Fibroblast of skin of left quadriceps (primary cell): ENCODE measurements at places on chromosomes 13 and 19.

- no peak for DNase-seq
Measured at GRCh38 chr19:50498219-50499056, 12.6 kb downstream of the JOSD2 start.

GRCh38 chr13:109899316-109899715 lies 112.9 kb upstream of the IRS2 start:
- no peak for DNase-seq

DNA sequence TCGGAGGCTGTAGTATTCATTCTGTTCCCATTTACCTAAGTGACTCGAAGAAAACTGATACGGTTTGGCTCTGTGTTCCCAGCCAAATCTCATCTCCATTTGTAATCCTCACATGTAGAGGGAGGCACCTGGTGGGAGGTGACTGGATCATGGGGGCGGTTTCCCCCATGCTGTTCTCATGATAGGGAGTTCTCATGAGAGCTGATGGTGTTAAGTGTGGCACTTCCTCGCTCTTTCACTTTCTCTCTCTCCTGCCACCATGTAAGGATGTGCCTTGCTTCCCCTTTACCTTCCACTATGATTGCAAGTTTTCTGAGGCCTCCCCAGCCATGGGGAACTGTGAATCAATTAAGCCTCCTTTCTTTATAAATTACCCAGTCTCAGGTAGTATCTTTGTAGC lies 23.5 kb downstream of the SLAIN1 start:
- no peak for DNase-seq

GRCh38 chr13:31887286-31887685 lies 144.3 kb upstream of the FRY start:
- peak; percentile 75 for DNase-seq

DNA sequence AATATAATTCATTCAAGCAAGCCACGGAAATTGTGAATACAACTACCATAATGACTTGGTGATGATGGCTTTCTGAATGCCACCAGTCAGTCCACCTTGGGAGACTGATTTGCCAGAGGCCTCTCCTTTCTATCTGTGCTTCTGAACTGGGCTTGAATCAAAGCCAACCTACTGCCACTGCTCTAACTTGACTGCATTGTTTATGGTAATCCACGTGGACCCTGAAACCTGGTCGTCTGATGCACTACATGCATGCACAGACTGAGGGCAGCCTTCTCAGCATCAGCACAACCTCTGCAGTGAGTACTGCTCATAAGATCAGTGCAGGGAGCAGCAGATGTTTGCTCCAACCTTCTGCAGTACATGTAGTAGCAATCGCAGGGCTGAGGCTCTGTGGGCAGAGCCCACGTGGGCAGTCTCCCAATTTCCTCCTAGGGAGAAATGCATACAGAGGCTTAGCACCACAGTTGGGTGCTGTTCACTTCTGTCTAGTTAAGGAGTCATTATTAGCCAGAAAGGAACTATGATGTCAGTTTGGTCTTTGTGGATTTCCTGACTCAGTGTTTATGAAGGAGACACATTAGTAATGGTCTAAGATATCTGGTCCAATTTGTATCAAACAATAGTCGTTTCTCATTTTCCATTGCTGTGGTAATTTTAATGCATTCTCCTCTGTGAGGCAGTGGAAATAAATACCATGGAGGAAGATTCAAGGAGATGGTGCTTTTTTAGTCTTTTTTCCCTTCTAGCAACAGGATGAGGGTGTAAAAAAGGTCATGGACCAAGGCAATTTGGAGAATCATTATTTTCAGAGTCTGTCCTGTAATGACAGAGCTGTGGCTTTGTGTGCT lies 82.5 kb downstream of the AKAP11 start:
- no peak for DNase-seq

- DNase-seq: no peak
Measured at GRCh38 chr13:72062566-72062965, 195.6 kb upstream of the DACH1 start.

GRCh38 chr13:97752961-97753668 lies 200.4 kb upstream of the IPO5 start:
- DNase-seq: no peak

DNA sequence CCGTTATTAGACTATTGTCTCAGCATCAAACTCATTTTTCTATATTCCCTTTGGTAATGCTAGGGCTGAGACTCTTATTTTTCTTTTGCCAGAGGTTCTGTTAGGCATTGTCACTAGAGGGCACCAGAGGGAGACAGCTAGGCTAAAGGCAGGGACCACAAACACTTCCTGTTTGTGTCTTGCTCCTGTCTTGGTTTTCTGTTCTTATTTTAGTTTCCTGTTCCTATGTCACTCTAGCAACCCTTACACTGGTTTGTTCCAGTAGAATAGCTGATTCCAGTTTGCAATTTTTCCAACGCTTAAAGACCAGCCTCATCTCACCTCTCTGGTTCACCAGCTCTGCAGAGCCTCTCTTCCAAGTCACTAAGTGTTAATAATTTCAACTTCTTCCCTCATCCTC lies 772.0 kb downstream of the DIAPH3 start:
- peak; percentile 53 for DNase-seq

DNA sequence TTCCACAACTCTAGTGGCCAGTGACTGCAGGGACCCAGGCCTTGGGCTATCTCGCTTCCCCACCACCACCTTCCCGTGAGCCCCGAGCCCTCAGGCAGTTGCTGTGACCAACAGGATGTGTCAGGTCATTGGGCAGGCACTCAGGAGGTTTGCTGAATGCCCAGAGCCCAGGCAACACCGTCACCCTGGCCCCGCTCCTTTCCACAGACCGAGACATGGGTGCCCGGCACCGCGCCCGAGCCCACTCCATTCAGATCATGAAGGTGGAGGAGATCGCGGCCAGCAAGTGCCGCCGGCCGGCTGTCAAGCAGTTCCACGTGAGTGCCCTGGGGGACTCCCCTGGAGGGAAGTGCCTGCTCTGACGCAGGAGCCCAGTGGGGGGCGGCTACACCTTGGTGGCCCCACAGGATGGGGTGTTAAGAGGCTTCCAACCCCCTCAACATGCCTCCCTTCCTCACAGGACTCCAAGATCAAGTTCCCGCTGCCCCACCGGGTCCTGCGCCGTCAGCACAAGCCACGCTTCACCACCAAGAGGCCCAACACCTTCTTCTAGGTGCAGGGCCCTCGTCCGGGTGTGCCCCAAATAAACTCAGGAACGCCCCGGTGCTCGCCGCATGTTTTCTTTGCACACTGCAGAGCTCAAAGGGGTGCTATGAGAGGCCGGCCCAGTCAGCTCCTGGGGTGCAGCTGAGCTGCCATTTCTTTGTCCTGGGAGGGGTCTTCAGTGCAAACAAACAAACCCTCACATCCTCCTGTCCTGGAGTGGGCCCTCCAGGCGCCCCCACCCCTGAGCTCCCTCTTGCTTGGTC lies 3.2 kb downstream of the RPL18A start:
- no peak for DNase-seq

- DNase-seq: no peak
Measured at GRCh38 chr19:21519488-21519887, 14.1 kb downstream of the ZNF429 start.

DNA sequence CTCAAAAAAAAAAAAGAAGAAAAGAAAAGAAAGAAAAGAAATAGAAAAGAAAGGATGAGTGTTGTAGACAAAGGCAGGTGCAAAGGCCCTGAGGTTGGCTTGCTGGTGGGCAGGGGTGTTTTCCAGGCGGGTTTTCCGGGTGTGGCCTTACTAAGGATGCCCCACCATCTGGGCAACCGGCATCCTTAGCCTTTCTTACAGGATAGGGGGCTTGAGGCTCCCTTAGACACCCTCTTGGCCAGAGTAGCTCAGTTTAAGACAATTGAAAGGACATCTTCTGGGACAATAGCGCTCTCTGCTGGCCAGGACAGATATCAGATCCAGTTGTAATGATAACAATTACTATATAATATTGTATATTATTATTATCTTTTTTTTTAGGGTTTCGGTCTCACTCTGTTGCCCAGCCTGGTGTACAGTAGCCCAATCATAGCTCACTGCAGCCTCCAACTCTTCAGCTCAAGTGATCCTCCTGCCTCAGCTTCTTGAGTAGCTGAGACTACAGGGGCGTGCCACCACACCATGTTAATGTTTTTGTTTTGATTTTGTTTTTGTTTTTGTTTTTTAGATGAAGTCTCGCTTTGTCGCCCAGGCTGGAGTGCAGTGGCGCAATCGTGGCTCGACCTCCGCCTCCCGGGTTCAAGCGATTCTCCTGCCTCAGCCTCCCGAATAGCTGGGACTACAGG lies 1.4 kb upstream of the QTRT1 start:
- peak; percentile 17 for DNase-seq

- no peak for DNase-seq
Measured at GRCh38 chr13:27137759-27138158, 33.9 kb downstream of the USP12 start.

- no peak for DNase-seq
Measured at GRCh38 chr13:24264976-24265375, 44.4 kb upstream of the C1QTNF9 start.

DNA sequence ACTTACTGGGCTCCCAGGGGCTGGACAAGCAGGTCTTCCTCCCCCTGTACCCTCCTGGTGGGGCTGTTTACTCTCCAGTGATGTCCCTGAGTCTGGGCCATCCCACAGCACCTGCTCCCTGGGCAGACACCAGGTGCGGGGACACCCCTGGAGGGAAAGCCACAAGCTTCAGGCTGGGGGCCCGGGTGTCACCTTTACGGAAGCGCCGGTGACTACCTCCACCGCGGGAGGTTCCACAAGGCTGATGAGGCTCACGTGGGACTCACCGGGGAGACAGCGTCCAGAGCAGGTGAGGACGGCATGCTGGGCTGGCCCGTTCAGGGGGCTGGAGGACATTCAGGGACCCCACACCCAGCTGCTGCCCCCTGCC lies 24.9 kb downstream of the NFILZ start:
- DNase-seq: no peak

DNA sequence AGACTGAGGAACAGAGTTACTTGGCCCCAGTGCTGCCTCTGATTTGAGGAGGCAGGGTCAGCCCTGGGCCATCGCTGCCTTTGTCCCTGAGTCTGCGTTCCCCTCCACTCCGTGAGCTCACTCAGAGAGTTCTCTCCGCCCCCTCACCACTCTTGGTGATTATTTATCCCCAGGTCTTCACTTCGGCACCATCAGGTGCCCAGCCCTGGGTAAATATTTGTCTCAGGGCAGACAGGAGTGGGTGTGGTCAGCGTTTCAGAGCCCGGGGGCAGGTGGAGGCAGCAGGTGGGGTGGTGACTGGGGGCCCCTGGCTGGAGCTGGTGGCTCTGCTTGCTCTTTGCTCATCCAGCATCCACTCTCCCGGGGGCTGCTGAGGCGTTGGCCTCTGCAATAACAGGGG lies 20.6 kb downstream of the PPP1R37 start:
- no peak for DNase-seq
